ENCODE measurements at places on chromosomes 3 and 15. TPM values are rescaled to one million over a fixed set of nuclear protein-coding genes. Genes with fewer than 3 reads are reported as not detected.

DNA sequence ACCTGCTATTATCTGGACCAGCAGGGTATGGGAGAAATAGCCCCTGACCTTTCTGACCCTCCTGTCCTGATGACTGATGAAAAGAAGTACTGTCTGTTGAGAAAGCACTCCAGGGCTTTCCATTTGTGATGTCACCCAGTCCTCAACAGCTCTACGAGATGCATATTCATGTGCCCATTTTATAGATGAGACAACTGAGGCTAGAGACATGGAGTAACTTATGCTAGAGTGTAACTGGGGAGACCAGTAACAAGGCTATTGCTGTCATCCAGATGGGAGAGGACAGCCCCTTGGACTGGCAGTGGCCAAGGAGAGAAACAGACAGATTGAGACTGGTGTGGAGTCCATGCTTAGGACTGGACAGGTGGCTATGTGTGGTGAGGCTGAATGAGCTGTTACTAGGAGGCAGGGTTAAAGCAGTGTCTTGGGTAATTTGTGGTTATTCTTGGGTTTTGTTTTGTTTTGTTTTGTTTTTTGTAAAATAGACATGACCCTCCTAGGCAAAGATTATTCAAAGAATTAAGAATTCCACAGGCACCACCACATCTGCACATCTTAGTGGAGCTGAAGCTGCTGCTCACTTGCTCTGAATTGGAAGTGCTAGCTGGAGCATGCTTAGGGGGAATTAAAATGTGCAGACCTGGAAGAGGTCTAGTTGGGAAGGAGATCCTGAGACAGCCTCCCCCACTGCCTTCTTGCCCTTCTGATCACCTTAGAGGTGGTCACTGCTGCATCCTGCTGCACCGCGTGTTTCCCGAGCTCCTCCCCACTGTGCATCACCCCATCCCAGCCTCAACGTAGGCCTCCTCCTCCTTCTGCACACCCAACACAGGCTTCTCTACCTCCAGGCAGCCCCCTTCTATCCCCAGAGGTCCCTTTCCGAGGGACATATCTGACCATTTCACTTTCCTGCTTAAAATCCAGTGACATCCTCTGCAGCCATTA is 8.4 kb downstream of the HRH1 start:
- H3K4me3 ChIP-seq: no peak overlapping the region
- no peak for DNase-seq
- H3K27ac ChIP-seq: no peak overlapping the region

- DNase-seq: no peak
- no peak overlapping the region for H3K27ac ChIP-seq
- H3K4me1 ChIP-seq: peaks cover 16% of the 10 kb centered on the region
- H3K4me3 ChIP-seq: no peak overlapping the region
- H3K36me3 ChIP-seq: peaks cover 37% of the 10 kb centered on the region
Observed at GRCh38 chr15:40226736-40227135, 12.1 kb upstream of the PAK6 start.

GRCh38 chr3:67712259-67712658 is 57.8 kb upstream of the SUCLG2 start:
- H3K27me3 ChIP-seq: no peaks in the 10 kb centered on the region
- no peak overlapping the region for H3K27ac ChIP-seq
- no peak overlapping the region for H3K4me3 ChIP-seq
- H3K36me3 ChIP-seq: no peaks in the 10 kb centered on the region
- no peak for DNase-seq

- H3K27me3 ChIP-seq: no peaks in the 10 kb centered on the region
- no peaks in the 10 kb centered on the region for H3K4me1 ChIP-seq
- H3K27ac ChIP-seq: no peak overlapping the region
- no peaks in the 10 kb centered on the region for H3K36me3 ChIP-seq
Observed at GRCh38 chr3:38314764-38315487, 31.7 kb upstream of the XYLB start.

DNA sequence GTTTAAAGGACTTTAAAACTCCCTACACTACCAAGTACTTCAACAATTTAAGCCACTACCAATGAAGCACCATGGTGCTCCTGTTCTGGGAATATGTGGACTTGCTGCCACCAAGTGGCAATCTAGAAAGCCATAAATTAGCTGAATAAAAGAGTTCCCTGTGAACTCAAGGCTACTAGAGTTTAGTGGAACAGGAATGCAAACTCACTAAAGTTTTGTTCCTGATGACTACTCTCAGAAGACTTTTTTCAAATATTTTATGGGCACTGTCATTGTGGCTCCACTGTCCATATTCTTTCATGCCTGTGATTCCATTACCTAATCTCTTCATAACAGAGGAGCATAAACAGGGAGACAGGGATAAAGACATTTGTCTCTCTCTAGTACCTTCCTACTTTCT is 63.9 kb downstream of the TMCC1 start:
- no peak for DNase-seq
- H3K4me1 ChIP-seq: peaks cover 17% of the 10 kb centered on the region
- H3K4me3 ChIP-seq: no peak overlapping the region
- H3K27me3 ChIP-seq: no peaks in the 10 kb centered on the region

The SLC22A13 gene
- total RNA-seq: 0.78 TPM

DNA sequence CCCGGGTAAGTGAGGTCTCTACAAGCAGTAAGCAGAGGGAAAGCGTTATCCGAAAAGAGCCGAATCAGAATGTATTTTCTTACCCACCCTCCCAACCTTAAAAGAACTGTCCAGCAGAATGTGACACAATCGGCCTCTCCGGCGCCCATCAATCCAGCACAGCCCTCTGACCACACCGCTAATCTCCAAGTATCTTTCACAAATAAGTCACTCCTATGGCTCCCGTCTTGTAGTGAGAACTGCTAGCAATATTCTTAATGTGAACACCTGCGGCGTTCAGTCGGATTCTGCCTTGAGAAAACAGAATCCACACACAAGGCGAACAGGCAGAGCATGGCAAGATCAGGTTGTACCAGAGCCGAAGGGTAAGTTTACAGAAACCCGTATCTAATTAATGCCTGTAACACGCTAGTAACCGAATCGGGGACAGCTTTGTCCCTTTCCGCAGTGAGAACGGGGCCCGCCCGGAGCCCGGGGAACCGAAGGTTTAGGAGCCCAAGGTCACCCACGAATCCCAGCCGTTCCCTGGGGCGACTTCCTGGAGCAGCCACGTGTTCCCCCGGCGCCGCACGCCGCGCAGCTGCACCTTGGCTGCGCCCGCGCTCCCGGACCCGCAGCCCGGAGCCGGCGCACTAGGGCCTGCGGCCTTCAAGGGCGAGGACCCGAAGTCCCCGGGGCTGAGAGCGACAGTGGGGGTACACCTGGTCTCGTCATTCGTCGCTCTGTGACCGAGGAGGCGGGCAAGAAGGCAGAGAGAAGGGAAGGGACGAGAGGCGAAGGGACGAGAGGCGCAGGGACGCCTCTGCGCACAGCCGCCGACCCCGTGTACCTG is 672 bp downstream of the TFRC start:
- H3K36me3 ChIP-seq: peaks cover 46% of the 10 kb centered on the region
- peak overlapping the region; percentile 99 for H3K4me3 ChIP-seq
- peak; percentile 59 for DNase-seq
- peaks cover 33% of the 10 kb centered on the region for H3K4me1 ChIP-seq
- H3K27me3 ChIP-seq: no peaks in the 10 kb centered on the region

GRCh38 chr3:9201266-9201665 is 48.2 kb downstream of the SRGAP3 start:
- no peak overlapping the region for H3K4me3 ChIP-seq
- no peaks in the 10 kb centered on the region for H3K36me3 ChIP-seq
- DNase-seq: no peak
- H3K27ac ChIP-seq: no peak overlapping the region
- H3K27me3 ChIP-seq: peaks cover 9% of the 10 kb centered on the region

GRCh38 chr15:91032919-91033803 is 10.8 kb upstream of the VPS33B start:
- peaks cover 10% of the 10 kb centered on the region for H3K27me3 ChIP-seq
- no peak overlapping the region for H3K4me3 ChIP-seq
- no peaks in the 10 kb centered on the region for H3K36me3 ChIP-seq
- peak; percentile 53 for DNase-seq
- no peaks in the 10 kb centered on the region for H3K4me1 ChIP-seq

The CAND2 gene
- total RNA-seq: 1.1 TPM

- no peak overlapping the region for H3K27ac ChIP-seq
- no peak overlapping the region for H3K4me3 ChIP-seq
- no peaks in the 10 kb centered on the region for H3K36me3 ChIP-seq
- no peaks in the 10 kb centered on the region for H3K4me1 ChIP-seq
Observed at GRCh38 chr15:91572110-91572509, 281.4 kb upstream of the SLCO3A1 start.

The SUSD5 gene
- total RNA-seq: not detected

The CCDC80 gene
- total RNA-seq: not detected

The CNTN4 gene
- not detected for total RNA-seq

DNA sequence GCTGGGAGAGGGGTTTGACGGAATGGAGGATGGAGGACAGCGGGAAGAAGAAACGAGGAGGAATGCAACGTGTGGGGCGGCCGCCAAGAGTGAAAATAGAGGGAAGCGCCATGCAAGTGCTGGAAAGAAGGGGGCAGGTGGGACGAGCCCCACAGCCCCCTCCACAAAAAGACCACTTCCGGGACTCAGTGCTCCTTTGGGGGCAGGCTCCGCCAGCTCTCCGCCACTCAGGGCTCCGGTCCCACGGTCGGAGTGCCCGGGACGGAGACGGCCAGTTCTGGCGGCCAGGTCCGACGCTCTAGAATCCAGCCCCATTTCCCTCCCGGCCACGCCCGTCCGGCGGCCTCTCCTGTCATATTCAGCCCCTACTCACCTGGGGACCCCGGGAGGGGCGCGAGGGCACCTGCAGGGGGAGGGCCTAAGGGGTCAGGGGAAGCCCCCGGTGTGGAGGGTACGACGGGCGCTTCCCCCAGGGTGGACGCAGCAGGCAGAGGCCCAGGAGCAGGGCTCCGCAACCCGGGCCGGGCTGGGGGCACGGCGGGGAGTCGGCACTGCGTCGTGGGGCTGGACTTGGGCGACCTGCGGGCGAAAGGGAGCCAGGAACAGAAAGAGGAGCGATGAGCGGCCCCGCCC is 25.5 kb upstream of the CSPG4 start:
- H3K27me3 ChIP-seq: peaks cover 27% of the 10 kb centered on the region
- H3K4me1 ChIP-seq: peaks cover 7% of the 10 kb centered on the region
- no peak for DNase-seq
- H3K4me3 ChIP-seq: peak overlapping the region; percentile 86

The C3orf85 gene
- total RNA-seq: not detected

DNA sequence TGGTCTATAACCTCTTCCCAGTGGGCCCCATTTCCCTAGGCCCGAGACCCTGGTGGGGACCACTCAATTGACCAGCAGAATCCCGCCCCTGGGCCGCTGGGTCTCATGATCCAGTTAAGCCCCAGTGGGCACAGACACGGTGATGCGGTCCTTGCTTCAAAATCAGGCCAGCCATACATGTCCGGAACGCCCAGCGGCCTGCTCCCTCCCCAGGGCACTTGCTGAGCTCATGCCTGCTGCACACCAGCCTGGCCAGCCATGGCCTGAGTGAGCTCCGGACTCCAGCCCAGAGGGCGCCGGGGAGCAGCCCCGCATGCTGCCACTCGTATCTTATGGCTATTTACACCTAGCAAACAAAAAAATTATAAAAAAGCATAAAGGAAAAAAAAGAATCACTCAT is 34.4 kb upstream of the IQSEC1 start:
- no peak overlapping the region for H3K4me3 ChIP-seq
- no peak overlapping the region for H3K27ac ChIP-seq
- no peaks in the 10 kb centered on the region for H3K36me3 ChIP-seq

GRCh38 chr15:39959411-39959810 is 25.5 kb downstream of the EIF2AK4 start:
- no peak for DNase-seq
- no peak overlapping the region for H3K27ac ChIP-seq
- H3K4me3 ChIP-seq: no peak overlapping the region
- H3K4me1 ChIP-seq: peaks cover 8% of the 10 kb centered on the region

GRCh38 chr3:52299247-52299878 is 11.7 kb downstream of the GLYCTK start:
- peaks cover 2% of the 10 kb centered on the region for H3K4me1 ChIP-seq
- H3K27me3 ChIP-seq: no peaks in the 10 kb centered on the region
- H3K36me3 ChIP-seq: no peaks in the 10 kb centered on the region
- DNase-seq: no peak
- H3K4me3 ChIP-seq: no peak overlapping the region

DNA sequence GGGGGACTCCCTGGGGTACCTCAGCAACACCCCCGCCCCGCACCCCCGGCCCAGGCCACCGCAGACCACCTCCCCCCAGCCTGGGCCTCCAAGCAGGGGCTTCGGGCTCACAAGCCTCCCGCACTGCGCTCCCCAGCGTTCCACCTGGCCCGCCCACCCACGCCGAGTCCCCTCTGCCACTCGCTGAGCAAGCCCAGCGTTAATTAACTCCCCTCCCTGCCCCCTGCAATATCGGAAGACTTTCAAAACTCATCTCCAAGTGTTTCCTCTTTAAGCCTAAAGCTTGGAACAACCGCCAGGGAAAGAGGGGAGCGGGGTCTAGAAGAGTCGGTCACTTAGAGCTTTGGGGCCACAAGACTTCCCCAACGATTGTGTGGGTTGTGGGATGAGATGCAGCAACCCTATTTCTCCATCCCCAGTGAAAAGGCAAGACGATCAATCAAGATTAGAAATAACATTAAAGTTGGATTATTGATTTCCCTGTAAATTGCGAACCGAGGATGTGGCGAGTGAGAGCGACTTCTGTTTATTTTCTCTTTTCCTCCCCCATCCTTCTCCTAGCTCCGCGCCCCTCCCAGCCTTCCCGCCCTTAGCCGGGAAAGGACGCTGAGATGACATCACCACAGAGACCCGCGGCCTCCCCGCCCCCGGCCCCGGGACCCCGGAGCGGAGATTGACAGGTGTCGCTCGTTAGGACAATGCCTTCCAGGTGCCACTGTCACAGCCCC is 30.2 kb downstream of the NR2F2 start:
- peaks cover 19% of the 10 kb centered on the region for H3K4me1 ChIP-seq
- H3K27ac ChIP-seq: no peak overlapping the region
- H3K36me3 ChIP-seq: peaks cover 3% of the 10 kb centered on the region
- no peak for DNase-seq
- peaks cover 83% of the 10 kb centered on the region for H3K27me3 ChIP-seq
- no peak overlapping the region for H3K4me3 ChIP-seq

DNA sequence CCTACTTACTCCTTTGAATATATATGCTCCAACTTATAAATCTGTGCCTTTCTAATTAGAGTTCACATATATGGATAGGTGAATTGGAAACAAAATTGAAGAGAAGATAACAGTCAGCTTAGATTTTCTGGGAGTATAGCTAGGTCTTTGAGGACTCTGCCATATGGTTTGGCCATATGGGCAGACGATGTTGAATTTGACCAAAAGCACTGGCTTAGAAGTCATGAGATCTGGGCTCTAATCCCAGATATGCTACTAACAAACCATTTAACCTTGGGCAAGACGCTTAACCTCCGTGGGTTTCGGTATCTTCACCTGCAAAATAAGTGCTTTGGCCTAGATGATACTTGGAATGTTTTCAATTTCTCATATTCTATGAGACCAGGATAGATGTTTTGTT is 154.1 kb downstream of the LSAMP start:
- no peak for DNase-seq
- H3K36me3 ChIP-seq: no peaks in the 10 kb centered on the region
- no peak overlapping the region for H3K27ac ChIP-seq

The WDR73 gene
- 20.5 TPM for total RNA-seq

GRCh38 chr3:4864503-4864902 is 114.7 kb upstream of the BHLHE40 start:
- H3K4me1 ChIP-seq: peaks cover 36% of the 10 kb centered on the region
- H3K4me3 ChIP-seq: no peak overlapping the region
- DNase-seq: no peak
- H3K27me3 ChIP-seq: no peaks in the 10 kb centered on the region
- peaks cover 58% of the 10 kb centered on the region for H3K36me3 ChIP-seq

- no peaks in the 10 kb centered on the region for H3K27me3 ChIP-seq
- peak overlapping the region; percentile 84 for H3K4me3 ChIP-seq
- peaks cover 8% of the 10 kb centered on the region for H3K36me3 ChIP-seq
- peaks cover 23% of the 10 kb centered on the region for H3K4me1 ChIP-seq
Observed at GRCh38 chr15:88894348-88894818, 961 bp downstream of the HAPLN3 start.

- H3K27ac ChIP-seq: peak overlapping the region; percentile 55
- DNase-seq: no peak
- H3K4me3 ChIP-seq: peak overlapping the region; percentile 97
- no peaks in the 10 kb centered on the region for H3K27me3 ChIP-seq
Observed at GRCh38 chr15:43794269-43795037, 2.3 kb downstream of the SERF2 start.

Measured in activated T-helper 2 cell treated with anti-CD3 and anti-CD28 coated beads, Interferon-gamma antibody, Interleukin-2, Interleukin-4, amounts not matched to agents 10 μg/mL and 5 μg/mL and 100 μg/mL, durations not matched to agents 14 hours and 24 hours and 36 hours (primary cell).